ENCODE measurements at places on chromosomes 3 and 15.

- DNase-seq = no peak
Observed at GRCh38 chr15:67843092-67843501, 3.3 kb upstream of the RNU6-1 start.

GRCh38 chr3:109059264-109059663 is 58.7 kb downstream of the MORC1 start:
- DNase-seq = no peak

DNA sequence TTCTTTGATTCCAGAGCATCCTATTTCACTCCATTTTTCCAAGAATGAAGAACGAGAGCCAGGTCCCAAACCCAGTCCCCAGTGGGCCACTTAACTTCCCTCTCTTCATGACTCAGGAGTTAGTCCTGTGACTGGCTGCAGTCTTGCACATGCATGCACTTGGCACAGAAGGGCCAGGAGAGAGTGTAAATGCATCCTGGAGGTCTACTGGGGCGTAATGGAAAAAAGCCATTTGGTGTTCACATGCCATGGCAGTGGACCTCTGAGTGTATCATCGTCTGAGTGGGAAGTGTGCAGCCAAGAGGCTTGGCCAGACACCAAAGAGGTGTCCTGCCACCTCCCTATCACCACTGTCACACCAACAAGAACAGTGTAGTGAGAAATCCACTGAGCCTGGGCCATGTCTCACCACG is 15.1 kb upstream of the RFTN1 start:
- DNase-seq = no peak

- no peak for DNase-seq
Observed at GRCh38 chr3:64176461-64176996, 48.7 kb downstream of the PRICKLE2 start.

DNA sequence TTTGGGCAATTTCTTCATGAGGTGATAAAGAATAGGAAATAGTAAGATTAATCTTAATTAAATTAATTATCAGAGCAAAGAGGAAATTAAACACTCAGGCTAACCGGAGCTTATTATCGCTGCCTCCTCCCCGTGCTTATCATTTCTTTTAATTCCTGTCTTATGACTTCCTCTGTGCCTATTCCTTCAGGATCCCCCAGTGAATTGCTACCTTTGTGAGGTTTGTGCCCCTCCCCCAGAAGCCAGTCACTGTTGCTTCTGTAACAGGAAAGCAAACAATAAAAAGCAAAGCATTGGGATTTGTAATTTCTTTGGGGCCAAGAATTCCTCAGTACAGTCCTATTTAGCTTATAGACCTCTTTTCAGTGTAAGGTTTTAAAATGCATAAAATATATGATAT is 164.5 kb downstream of the CADPS start:
- no peak for DNase-seq

GRCh38 chr15:48722764-48723661 is 77.5 kb upstream of the FBN1 start:
- no peak for DNase-seq

GRCh38 chr3:196120291-196120951 is 38.5 kb upstream of the TFRC start:
- DNase-seq = no peak

DNA sequence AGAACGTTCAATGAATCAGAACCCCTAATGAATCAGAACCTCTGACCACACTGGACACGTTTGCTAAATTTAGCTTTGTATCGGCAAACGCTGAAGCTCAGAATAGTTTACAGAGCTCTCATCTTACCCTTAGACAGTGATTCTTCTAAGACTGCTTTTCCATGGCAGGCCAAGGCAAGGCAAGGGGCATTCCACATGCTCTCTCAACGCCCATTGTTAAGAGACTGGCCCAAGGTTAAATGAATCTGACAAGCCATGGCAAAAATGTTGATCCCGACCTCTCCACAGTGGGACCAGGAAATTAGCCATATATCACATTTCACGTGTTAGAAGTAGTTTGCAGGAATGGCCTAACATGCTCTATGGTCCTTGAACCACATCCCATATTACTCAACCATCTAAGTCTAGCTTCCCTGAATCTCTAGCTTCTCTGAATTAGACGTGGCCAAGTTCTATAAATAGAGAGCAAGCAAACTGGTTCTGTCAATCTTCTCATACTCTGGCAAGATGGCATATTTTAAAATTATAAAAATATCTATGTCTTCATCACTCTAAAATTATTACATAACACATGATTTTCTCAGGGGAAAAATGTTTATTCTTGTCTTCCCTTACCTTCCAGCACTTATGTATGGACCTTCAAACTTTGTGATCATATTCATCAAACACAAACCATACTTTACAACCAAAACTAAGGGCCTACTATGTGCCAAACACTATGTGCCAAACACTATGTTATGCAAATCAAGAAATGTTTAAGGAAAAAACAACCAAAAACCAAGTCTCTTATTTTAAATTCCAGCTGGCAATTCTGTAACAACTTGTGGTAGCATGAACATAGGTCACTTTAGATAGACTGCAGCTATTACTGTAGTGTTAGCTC is 54.3 kb downstream of the AAGAB start:
- no peak for DNase-seq

DNA sequence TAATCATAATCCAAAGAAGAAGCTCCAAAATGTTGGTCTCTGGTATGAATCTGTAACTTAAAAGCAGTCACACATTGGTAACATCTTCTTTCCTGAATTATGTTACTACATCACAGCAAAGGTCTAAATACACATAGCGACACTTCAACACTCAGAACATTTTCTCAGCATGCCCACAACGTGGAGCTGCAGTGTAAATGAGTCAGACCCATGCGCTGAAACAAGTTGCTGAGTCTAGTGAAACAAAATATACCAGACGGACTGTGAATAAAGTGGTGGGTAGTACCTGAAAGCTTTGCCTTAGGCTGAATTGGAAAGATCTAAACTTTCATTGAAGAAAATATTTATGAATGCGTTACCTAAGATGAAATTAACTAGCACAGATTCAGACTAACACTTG is 33.2 kb upstream of the GOLGA8B start:
- DNase-seq = no peak

- no peak for DNase-seq
Observed at GRCh38 chr3:149473357-149474249, 894 bp upstream of the TM4SF4 start.

- peak; percentile 86 for DNase-seq
Observed at GRCh38 chr15:100596792-100597191, 5.2 kb downstream of the LINS1 start.

DNA sequence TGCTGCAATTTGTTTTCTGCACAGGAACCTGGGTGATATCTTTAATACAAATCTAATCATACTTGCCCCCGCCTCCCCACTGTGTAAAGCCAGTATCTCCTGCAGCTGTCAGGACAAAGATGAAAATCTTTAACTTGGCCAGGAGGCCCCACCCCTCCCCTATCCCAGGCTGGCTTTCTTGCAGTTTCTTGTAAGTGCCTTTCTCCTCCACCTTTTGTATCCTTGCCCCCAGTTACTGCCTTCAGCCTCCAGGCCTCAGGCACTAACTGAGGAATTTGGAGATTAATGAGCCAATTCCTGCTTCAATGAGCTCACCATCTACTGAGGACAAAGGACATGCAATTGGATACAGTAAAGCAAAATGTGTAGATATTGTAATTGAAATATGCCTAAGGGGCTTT is 6.5 kb downstream of the GCSAM start:
- no peak for DNase-seq

GRCh38 chr3:104437131-104437750 is 929.5 kb upstream of the ALCAM start:
- DNase-seq = no peak

GRCh38 chr3:9161298-9161697 is 88.1 kb downstream of the SRGAP3 start:
- DNase-seq = no peak

DNA sequence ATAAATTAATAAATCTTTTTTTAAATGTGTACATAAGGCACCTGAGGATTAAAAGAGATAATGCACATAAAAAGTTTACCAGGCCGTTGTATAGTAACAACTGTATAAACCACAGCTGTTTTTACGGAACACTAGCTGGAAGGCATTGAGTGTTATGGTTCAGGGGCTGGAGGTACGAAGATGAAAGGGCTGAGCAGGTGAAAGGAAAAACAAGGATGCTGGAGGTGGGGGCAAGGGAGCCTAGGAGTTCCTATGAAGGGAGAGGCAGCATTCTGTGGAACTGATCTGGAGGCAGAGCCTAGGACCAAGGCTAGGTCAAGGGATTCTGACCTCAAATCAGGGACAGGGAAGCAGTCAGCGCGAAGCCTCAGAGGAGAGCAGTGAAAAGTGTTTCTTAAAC is 8.0 kb downstream of the SEMA5B start:
- no peak for DNase-seq

GRCh38 chr3:190734490-190734889 is 128.0 kb downstream of the GMNC start:
- DNase-seq = no peak

- DNase-seq = no peak
Observed at GRCh38 chr3:133448478-133449122, 48.7 kb downstream of the BFSP2 start.

DNA sequence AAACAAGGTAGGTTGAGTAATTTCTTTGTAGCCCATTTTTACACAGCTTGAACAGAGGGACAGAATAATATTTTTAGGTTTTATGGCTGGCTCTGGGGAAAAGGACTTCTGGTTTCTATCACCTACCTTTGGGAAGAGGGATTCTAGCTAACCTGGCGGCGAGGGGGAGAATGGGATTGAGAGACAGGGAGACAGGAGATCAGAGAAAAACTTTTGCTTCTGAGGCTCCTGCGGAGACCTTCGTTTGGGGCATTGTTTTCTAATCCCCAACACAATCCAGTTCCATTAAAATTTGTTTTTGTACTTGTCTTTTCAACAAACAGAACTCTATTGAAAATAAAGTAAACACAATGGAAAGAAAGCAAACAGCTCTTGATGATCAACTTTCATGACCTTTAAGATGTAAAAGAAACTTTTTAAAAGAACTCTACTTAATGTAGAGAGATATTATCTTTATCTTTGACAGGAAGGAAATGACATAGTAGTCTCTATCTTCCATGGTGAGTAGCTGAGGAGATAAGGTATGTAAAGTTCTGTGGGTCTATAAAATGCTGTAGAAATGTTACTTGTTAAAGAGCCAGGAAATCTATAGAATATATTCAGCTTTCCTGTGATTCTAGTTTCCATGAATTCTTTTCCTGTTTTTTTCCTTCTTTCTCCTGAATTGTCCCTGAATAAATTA is 37.0 kb upstream of the P2RY1 start:
- no peak for DNase-seq

DNA sequence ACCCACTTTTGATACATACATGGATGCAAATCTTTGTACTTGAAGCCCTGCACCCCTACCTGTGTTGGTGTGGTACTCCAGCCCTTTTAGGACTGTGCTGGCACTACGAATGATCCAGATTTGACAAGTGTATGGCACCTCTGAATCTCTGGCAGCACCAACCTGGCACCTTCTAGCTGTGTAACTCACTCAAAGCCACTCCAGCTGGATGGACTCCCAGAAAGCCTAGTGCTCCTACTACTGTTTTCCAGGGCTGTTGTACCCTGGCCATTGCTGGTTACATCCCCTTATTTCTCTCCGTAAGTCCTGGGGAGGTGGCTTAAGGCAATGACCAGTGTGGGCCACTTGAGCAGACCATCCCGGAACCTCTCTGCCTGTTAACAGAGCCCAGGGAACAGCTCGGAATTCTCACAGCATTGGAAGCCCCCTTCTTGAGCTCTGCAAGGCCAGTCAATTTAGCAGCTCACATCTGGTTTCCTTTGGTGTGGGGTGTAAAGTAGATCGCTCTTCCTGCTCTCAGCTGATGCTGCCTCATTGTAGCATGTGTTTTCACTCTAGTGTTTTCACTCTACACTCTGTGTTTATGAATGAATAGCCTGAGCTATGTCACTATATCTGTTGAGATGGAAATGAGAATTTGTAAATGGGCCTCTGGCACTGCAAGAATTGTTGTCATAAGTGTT is 12.2 kb downstream of the CALML4 start:
- DNase-seq = no peak

GRCh38 chr3:133845127-133845526 is 39.5 kb downstream of the SRPRB start:
- no peak for DNase-seq

DNA sequence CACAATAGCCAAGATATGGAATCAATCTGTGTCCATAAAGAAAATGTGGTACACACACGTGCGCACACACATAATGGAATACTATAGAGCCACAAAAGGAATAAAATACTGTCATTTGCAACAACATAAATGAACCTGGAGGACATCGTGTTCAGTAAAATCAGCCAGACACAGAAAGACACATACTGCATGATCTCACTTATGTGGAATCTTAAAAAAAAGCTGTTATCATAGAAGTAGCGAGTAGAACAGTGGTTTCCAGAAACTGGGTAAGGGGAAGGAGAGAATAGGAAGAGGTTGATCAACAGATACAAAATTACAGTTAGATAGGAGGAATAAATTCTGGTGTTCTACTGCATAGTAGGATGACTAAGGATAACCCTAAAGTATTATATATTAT is 11.1 kb downstream of the ATOSA start:
- DNase-seq = no peak

- DNase-seq = no peak
Observed at GRCh38 chr3:22121068-22121701, 370.2 kb upstream of the ZNF385D start.

- no peak for DNase-seq
Observed at GRCh38 chr3:69433121-69433968, 47.5 kb upstream of the FRMD4B start.

DNA sequence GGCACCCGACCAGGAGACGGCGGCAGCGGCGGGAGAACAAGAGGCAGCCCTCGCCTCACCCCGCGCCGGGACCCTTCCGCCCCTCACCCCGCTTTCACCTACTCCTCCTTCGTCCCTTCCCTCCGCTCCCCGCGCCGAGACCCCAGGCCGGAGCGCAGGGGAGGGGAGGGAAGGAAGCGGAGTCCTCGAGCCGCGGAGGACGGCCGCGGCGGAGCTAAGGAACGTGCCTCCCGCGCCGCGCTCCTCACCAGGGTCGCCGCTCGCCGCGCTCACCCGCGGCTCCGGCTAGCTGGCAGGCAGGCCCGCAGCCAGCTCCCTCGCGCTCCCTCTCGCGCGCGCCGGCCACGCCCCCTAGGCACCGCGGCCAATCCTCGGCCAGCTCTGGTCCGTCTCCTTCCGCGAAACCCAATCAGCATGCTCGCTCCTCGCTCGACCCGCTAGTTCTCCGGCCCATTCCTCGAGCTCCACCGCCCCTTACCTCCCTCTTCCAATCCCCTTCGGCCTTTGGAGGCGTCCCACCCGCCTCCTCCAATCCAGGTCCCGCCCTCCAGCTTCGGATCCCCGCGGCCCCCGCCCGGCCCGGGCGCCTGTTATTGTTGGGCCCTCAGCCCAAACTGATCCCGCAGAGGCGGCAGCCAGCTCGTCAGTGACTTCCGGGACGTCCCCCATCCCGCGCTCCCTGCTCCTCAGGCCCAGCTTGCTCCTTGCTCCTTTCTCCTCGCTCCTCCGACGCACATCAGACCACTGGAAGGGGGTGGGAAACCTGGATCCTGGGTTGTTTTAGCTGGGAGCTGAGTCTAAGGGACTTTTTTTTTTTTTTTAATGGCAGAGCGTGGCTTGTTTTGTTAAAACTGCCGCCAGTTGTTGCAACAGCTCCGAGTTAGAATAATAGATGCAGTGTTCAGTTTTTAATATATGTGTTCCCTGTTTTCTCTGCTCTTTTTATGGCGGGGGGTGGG is at the start of gene DCBLD2:
Gene DCBLD2 (minus strand): TSS at position 304 of the 959 bp plus-strand sequence. CDS start 369 bp downstream, outside the sequence.
- DNase-seq = peak; percentile 86

Measured in activated CD4-positive, alpha-beta T cell treated with anti-CD3 and anti-CD28 coated beads for 1 hour (primary cell).